Ovary (tissue), 10 donors: ENCODE measurements at places on chromosomes 1 and 21.
A peak's percentile ranks its signal among the peaks of the same experiment; 100 is the strongest.

- no peak for DNase-seq
- H3K27ac ChIP-seq: no peak overlapping the region
- H3K27me3 ChIP-seq: no peaks in the 10 kb centered on the region
These were observed 27.8 kb upstream of the ZNF281 start for GRCh38 chr1:200437556-200438203.

DNA sequence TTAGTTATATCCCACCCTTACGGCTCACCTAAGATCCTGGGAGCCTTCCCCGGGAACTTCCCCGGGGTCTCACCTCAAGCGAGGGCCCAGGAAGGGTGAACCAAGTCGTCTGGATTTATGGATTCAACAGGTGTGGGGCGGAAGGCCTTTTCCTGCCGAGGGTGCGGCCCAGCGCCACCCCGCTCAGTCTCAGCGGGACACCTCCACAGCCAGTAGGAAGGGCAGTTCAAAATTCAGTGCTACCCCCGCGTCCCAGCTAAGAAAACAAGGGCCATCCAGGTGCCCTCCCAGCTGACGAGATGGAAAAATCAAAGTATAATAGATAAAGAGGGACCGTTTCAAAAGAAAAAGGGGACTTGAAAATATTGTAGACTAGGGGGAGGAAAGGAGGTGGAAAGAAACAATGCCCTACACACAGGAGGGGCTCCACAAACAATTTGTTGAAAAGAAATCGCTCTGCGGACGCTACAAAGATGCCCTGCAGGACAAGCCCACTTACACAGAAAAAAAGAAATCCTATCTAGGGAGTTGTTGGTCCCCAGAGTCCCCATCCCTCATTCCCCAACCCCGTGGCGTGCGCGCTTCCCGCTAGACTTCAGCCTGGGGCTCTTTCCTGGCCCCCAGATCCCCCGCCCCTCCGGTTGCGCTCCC lies 1.3 kb downstream of the SLC2A1 start:
- no peaks in the 10 kb centered on the region for H3K27me3 ChIP-seq
- peak overlapping the region; percentile 70 for H3K4me3 ChIP-seq
- peak overlapping the region; percentile 87 for H3K27ac ChIP-seq
- H3K36me3 ChIP-seq: no peaks in the 10 kb centered on the region

- no peaks in the 10 kb centered on the region for H3K4me1 ChIP-seq
- no peaks in the 10 kb centered on the region for H3K27me3 ChIP-seq
- DNase-seq: no peak
- H3K27ac ChIP-seq: no peak overlapping the region
- no peaks in the 10 kb centered on the region for H3K36me3 ChIP-seq
- H3K4me3 ChIP-seq: no peak overlapping the region
These were observed 224.7 kb upstream of the FAM78B start for GRCh38 chr1:166391279-166392066.

GRCh38 chr1:38121231-38121680 lies 74.7 kb upstream of the POU3F1 start:
- no peaks in the 10 kb centered on the region for H3K4me1 ChIP-seq
- no peak for DNase-seq
- no peak overlapping the region for H3K4me3 ChIP-seq
- no peaks in the 10 kb centered on the region for H3K27me3 ChIP-seq
- H3K27ac ChIP-seq: no peak overlapping the region

GRCh38 chr1:219428651-219429050 lies 184.3 kb downstream of the ZC3H11B start:
- H3K27ac ChIP-seq: no peak overlapping the region
- H3K36me3 ChIP-seq: no peaks in the 10 kb centered on the region
- H3K4me1 ChIP-seq: peaks cover 5% of the 10 kb centered on the region
- DNase-seq: no peak
- no peak overlapping the region for H3K4me3 ChIP-seq

DNA sequence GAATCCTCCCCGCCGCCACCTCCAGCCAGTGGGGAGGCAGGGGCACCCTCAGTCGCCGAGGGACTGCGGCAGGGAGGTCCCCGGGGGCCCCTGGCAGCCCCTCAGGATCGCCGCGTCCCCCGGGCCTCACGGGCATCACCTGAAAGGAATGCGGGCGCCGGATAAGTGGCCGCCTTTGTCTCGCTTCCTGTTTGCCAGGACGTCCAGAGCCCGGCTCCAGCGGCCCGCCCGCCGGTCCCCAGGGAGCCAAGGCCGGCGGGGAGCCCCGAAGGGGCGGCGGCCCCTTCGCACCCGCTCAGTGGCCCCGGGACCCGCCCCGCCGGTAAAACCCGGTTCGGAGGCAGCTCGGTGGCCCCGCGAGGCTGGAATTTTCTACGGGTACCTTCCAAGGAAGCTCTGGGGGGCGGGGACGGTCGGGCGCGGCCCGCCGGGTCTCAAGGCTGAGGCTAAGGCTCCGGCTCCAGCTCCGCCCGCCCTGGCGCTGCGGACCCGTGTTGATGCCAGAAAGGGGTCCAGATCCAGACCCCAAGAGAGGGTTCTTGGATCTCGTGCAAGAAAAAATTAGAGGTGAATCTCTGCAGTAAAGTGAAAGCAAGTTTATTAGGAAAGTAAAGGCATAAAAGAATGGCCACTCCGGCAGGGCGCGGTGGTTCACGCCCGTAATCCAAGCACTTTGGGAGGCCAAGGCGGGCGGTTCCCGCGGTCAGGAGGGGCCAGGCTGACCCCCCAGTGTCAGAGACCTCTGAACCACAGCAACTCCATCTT lies 12.6 kb downstream of the TINAGL1 start:
- no peaks in the 10 kb centered on the region for H3K36me3 ChIP-seq
- peak overlapping the region; percentile 40 for H3K4me3 ChIP-seq
- H3K27ac ChIP-seq: peak overlapping the region; percentile 66

DNA sequence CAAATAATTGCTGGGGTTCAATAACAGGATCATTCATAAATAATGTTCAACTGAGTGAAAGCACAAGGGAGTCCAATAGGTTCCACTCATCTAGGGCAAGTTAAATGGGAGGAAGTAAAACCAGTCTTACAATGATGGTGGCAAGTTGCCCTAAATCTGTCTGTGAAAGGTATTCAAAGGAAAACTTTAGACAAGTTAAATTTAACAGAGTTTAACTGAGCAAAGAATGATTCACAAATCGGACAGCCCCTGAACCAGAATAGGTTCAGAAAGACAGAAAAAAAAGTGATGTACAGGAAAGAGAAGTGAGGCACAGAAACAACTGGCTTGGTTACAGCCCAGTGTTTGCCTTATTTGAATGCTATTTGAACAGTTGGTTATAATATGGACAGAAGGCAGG lies 183.5 kb upstream of the ADGRL4 start:
- no peak overlapping the region for H3K4me3 ChIP-seq
- no peak for DNase-seq
- no peaks in the 10 kb centered on the region for H3K27me3 ChIP-seq
- no peak overlapping the region for H3K27ac ChIP-seq
- H3K36me3 ChIP-seq: no peaks in the 10 kb centered on the region
- H3K4me1 ChIP-seq: peaks cover 2% of the 10 kb centered on the region

- H3K36me3 ChIP-seq: no peaks in the 10 kb centered on the region
- no peak for DNase-seq
- H3K27me3 ChIP-seq: no peaks in the 10 kb centered on the region
- H3K4me1 ChIP-seq: peaks cover 12% of the 10 kb centered on the region
- no peak overlapping the region for H3K4me3 ChIP-seq
- no peak overlapping the region for H3K27ac ChIP-seq
These were observed 13.5 kb upstream of the COL16A1 start for GRCh38 chr1:31717341-31717740.

DNA sequence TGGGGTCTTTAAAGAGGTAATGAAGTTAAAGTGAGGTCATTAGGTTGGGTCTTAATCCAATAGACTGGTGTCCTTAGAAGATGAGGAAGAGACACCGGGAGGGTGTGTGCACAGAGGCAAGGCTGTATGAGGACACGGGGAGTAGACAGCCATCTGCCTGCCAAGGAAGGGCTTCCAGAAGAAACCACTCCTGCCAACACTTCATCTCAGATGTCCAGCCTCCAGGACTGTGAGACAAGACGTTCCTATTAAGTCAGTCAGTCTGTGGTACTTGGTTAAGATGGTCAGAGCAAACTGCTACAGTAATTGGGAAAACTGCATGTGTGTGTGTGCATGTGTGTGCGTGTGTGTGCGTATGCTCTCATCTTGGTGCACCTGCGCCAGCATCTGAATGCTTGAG lies 77.1 kb downstream of the RYR2 start:
- no peaks in the 10 kb centered on the region for H3K27me3 ChIP-seq
- no peaks in the 10 kb centered on the region for H3K36me3 ChIP-seq
- DNase-seq: no peak
- no peak overlapping the region for H3K4me3 ChIP-seq
- H3K4me1 ChIP-seq: no peaks in the 10 kb centered on the region
